EH (cell line): ENCODE measurements at places on chromosomes 6 and 20.

DNA sequence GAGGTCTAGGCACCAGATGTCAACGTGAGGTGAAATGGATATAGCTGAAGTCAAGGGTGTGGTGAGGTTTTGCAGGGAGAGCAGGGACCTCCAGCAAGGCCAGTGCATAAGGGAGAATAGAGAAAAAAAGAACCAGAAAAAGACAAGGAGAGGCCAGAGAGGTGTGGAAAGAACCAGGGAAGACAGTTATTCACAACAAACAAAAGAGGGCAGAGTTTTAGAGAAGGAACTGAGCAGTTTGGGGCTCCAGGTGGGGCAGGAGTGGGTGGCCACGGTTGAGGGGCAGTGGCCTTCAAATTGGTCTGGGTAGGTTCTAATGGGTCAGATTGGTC, 11.6 kb upstream of the NQO2 start:
- DNase-seq: no peak

- peak; percentile 54 for DNase-seq
Observed at GRCh38 chr6:42555477-42556457, 8.1 kb upstream of the UBR2 start.

GRCh38 chr20:7657569-7657968, 282.7 kb downstream of the HAO1 start:
- no peak for DNase-seq

DNA sequence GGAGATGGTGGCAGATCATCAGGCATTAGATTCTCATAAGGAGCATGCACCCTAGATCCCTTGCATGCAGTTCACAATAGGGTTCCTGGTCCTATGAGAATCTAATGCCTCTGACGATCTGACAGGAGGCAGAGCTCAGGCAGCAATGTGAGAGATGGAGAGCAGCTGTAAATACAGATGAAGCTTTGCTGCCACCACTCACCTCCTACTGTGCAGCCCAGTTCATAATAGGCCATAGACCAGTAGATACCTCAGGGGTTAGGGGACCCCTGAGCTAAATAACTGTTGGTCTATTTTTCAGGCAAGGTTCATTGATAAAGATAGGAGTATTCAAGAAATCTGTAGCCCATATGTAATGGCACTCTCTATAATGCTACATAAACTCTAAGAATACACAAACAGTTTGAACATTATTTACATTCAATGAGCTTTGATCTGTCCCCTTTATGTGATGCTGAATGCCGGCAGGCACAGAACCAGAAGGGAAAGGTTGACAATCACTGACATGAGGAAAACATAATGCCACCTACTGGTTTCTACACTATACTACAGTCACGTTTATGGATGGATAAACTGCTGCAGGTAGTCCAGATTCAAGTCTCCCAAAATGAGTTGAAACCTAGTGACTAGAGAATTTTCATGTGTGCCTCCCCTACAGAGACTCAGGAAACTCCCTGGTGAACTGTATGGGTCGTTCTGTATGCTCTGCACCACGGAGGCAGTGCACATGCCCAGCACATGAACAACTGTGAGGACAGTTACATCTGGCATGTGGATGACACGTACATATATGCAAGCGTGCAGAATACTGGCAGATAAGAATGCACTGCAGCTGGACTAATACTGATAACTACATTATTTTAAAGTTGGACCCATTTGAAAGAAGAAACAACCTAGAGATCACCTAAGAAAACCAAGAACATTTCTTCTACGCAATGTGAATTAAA, 72.0 kb downstream of the DST start:
- DNase-seq: peak; percentile 48

DNA sequence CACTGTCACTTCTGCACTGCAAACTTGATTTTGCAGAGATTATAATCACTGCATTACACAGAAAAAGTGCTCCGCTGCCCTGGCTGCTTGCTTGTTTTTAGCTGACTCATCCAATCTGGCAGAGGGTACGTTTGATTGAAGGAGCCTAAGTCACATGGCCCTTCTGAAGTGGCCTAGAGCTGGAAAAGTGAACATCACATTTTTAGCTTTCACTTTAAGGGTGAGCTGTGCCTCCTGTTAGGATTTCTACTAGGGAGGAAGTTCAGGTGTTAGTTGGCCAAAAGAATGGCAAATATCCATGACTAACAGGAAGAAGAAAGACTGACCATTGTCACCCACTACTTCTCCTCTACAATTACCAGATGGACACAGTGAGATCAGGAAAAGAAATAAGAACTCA, 889.1 kb upstream of the MAP3K7 start:
- no peak for DNase-seq

GRCh38 chr6:167077241-167077932, 45.5 kb upstream of the CCR6 start:
- no peak for DNase-seq

GRCh38 chr20:1964061-1964460, 29.8 kb downstream of the PDYN start:
- no peak for DNase-seq

DNA sequence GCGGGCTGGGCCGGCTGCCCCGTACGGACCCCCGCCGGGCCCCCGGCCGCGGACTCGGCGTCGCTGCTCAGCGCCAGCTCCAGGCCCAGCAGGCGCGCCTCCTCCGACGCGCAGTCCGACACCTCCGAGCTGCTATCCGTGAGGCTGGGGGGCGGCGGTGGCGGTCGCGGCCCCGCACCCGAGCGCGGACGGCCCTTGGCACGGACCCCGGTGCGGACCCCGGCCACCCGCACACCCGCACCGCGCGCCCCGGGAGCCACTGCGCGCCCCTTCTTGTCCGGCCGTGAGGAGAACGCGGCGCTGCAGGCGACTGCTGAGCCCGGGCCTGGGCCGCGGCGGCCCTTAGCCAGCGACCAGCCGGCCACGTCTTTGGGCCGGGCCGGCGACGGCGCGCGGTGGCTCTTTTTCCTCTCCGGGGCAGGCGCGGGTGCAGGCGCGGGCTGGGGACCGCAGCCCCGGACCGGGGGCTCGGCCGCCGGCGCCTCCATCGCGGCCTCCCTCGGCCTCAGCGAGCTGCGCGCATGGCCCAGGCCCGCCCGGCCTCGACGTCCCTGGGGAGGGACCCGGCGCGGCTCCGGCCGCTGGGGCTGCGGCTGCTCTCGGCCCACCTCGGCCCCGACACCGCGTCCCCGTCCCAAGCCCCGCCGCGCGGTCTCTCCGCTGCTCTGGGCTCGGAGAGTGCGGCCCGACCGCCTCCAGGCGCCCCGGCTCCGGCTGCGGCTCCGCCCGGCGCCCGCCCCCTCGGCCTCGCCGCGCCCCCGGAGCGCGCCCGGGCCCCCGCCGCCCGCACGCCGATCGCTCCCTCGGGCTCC, 12.9 kb upstream of the TLDC2 start:
- DNase-seq: peak; percentile 25

GRCh38 chr6:105191351-105191750, 11.5 kb upstream of the POPDC3 start:
- no peak for DNase-seq

DNA sequence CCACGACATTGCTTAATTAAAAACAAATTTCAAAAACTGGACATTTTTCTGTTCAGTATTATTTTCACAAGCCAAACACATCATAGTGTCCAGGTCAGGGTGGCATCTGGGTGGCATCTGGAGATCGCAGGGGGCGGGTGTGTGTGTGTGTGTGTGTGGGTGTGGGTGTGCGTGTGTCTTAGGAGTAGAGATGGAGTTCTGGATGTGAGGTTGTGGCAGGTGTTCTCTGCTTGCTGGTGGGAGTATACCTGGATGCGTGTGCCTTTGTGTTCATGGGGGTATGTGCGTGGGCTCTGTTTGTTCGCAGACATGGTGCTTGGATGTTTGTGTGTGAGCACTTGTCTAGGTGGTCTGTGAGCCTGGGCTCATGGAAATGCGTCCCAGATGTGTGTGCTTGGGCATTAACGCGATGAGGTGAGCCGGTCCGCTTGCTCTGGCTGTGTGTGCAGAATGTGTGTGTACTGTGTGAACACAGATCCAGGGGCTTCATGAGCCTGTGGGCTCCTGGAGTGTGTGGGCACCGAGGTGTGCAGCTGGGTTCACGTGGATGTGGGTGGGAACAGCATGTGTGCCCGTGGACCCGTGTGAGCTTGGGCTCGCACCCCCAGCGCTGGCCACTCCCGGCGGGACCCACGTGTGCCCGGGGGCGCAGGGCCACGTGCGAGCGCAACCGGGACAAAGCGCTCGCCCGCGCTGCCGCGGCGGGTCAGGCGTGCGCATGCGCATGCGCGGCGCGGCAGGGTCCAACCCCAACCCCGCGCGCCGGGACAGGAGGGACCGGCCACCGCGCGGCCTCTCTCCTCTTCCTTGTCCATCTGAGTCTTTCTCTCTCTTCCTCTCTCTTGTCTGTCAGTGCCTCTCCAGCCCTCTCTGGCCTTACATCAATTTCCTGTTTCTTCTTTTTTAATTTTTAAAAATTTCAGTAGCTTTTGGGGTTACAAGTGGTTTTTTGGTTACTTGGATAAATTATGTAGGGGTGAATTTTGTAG, 60.4 kb downstream of the SRC start:
- peak; percentile 59 for DNase-seq

DNA sequence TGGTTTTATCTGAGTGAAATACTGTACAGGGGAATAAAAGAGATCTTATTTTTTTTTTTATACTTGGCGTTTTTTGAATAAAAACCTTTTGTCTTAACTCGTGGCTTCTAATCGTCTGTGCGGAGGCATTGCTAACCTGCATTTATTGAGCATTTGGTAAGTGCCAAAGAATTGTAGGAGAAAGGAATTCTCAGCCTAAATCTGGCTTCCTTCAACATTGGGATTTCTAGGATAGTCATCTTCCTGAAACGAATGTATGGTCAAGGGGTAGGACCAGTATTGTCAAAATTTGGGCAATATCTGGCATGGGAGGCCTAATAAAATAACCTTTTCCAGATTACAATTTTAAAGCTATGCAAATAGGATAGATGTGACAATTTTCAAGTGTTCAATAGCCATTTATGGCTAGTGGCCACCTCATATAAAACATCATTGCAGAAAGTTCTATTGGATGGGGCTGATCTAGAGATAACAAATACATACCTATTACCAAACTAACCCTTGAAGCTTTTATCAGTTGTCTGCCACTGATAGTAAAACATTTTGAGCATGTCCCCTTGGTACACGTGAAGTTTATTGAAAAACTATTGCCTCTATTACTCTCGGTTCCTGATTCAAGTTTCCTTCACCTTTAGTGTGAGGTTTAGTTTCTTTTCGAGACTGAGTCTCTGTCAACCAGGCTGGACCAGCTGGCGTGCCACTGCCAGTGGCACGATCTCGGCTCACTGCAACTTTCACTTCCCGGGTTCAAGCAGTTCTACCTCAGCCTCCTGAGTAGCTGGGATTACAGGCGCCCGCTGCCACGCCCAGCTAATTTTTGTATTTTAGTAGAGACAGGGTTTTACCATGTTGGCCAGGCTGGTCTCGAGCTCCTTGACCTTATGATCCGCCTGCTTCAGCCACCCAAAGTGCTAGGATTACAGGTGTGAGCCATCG, 5.6 kb downstream of the PIM1 start:
- DNase-seq: no peak

DNA sequence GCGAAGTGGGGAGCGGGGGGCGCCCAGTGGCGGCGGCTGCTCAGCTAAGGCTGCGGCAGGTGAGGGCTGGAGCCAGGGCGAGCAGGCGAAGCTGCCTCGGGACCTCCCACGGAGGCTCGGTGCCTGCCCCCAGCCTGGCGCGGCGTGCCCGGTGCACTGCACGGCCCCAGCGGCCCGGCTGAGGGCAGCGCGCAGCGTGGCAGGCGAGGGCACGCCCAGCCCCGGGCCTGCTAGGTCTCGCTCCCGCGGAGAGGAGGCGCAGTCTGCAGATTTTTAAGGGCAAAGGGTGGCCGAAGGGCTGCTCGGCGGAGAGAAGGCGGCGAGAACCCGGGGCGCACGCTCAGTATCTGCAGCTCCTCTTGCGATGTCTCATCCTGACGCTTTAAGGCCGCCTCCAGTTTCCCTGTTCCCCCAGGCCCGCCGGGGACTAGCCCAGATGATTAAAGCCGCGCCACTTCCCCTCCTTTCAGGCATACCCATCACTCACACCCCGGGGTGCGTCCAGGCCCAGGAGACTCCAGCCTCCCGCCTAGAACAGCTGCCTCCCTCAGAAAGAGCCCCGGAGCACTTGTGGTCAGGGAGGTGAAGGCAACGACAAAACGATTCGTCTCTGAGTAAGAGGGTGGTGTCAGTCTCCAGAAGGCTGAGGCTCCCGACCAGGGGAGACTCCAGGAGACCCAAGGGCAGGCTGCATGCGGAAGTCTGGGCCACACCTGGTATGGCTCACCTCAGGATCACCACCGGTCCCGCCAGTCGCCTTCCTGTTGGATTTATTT, at the start of gene FERMT1:
TSS of gene FERMT1 (minus strand) at position 158 of the 776 bp plus-strand sequence. CDS start 3,476 bp downstream, outside the sequence.
- DNase-seq: peak; percentile 71

DNA sequence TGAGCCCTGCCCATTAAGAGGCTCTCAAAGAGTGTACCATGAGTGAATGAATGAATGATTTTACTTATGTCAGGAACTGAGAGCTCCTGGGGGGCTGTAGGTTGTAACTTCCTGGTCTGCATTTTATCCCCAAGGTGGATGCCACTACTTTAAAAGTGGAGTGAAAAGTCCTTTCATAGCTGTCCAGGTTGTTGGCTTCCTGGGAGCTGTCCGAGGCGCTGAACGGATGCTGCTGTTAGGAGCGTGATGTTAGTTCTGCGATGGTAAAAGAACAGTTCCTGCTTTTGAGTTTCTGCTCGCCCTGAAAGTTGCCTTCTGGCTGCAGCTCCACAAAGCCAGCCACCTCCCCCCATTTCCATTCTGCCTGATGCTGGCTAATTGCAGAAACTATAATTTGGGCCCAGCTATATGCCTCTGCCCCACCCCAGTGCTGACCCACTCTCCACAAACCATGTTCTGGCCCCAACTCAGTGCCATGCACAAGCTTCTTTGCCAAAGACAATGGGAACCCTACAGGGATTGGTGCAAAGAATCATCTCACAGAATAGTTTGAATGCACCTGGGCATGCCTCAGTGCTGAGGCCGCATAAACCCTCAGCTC, 330.9 kb upstream of the CDH4 start:
- peak; percentile 6 for DNase-seq

DNA sequence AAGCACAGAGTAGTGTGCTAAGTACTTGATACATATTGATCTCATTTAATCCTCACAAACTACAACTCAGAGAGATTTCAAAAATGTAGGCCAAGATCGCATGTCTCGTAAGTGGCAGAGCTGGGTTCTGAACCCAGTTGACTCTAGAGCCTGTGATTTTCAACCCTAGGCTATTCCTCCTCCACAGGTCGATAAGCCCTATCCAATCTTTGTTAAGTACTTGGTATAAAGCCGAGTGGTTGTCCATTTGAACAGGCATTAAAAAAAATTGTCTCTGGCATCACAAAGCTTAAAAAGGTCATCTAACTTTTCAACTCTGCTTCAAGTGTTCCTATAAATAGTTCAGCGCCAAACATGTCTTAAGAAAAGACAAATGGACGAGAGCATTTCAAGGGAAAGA, 37.4 kb downstream of the LYRM4 start:
- no peak for DNase-seq
